NCI-H1694 (cell line): ENCODE measurements at places on chromosomes 1 and 21.

GRCh38 chr1:9942399-9942938, 722 bp downstream of the LZIC start:
- DNase-seq, result peak; percentile 72

DNA sequence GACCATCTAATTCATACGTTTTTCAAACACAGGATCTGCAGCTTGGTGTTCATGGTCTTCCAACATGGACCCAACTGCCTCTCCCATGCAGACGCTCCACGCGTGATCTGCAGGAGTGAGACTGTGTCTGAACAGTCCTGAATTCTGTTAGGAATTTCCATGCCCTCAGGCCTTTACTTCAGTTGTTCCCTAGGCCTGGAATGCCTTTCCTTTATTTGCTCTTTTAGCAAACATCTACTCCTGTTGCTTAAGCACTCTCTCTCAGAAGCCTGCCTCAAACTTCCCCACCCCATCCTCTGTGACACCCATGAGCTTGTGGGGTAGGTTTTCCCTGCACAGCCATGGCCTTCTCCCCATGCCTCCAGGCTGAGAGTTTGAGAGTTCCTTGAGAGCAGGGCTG, 73.7 kb downstream of the DMRTB1 start:
- DNase-seq, result no peak

GRCh38 chr1:46477153-46477929, 12.3 kb upstream of the DMBX1 start:
- peak; percentile 73 for DNase-seq

- DNase-seq, result no peak
These were observed 1410.1 kb downstream of the MRPL39 start for GRCh38 chr21:24197132-24197643.

- DNase-seq, result no peak
These were observed 161.3 kb downstream of the TSEN15 start for GRCh38 chr1:184212649-184213314.

GRCh38 chr21:28261298-28261697, 731.4 kb downstream of the LTN1 start:
- DNase-seq, result no peak
